ENCODE measurements at places on chromosomes 16 and 17.

GRCh38 chr17:10583834-10584233 is 34.4 kb upstream of the MYH2 start:
- no peak for DNase-seq

GRCh38 chr16:28532940-28533647 is 5.7 kb downstream of the NUPR1 start:
- no peak for DNase-seq

GRCh38 chr17:63996430-63997182 is 1.5 kb upstream of the PRR29 start:
- no peak for DNase-seq

- no peak for DNase-seq
These were observed 28.7 kb upstream of the ABCA6 start for GRCh38 chr17:69170377-69170776.

GRCh38 chr17:33389504-33390135 is 96.5 kb upstream of the ASIC2 start:
- no peak for DNase-seq

GRCh38 chr16:84091460-84091859 is 25.3 kb downstream of the MBTPS1 start:
- DNase-seq: no peak

DNA sequence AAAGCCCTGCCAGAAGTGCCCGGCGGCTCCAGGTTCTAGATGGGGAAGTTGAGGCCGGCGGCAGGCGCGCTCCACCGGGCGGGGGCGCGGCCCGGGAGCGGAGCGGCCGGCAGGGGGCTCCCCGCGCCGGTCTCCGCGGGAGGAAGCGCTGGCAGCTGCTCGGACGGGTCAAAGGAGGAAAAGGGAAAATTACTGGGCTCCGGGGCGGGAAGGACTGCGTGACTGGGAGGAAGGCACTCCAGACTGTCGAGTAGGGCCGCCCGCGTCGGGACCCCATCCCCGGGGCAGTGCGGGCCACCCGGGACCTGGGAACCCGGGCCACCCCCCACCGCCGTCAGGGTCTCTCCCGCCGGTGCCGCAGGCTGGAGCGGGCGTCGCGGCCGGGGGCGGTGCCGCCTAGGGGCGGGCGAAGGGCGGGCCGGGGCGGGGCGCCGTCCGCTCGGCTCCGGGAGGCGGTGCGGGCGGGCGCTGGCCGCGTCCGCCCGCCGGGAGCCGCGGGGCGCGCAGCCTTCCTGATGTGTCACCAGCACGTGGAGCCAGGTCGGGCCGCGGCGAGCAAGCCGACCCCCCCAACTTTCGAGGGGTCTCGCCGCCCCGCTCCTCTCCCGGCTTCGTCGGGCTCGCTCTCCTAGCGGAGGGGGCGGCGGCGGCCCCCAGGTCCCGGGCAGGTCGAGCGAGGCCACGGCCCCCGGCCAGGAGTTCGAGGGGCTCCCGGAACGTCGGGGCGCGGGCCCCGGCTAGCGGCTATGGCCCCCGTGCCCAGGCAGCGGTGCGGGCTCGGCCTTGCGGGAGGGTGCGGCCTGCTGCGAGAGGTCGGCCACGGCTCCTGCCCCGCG is 167.5 kb downstream of the RAB11FIP4 start:
- peak; percentile 63 for DNase-seq

- no peak for DNase-seq
These were observed 6.6 kb downstream of the CDC42EP4 start for GRCh38 chr17:73304971-73305812.

DNA sequence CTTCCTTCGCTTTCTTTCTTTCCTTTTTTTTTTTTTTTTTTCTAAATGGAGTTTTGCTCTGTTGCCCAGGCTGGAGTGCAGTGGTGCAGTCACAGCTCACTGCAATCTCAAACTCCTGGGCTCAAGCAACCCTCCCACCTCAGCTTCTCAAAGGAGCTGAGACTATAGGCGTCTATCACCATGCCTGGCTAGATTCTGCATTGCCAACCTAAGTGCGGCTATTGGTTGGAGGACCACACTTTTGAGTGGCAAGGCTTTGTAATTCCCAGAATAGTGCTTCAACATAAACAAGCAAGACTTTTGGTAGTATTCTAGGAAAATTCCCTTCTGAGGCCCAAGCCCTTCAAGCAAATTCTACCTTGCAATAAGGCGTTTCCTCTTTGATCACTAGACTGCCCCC is 107.8 kb downstream of the YPEL2 start:
- DNase-seq: no peak

DNA sequence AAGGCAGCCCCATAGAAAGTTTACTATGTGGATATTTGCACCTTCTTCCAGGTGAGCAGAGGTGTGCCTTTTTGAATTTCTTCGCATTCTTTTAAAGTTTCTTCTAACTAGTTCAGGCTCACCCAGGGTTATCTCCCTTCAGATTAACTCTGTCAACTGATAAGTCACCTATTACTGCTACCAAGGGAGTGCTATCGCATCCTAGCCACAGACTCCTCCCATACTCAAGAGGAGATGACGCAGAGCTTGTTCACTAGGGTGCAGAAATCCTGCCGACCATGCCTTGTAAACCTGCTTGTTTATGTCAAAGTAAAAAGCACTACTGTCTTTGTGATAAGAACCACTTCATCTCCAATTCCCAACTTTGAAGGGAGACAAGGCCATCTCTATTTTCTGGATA is 390.1 kb downstream of the RBFOX1 start:
- DNase-seq: no peak

DNA sequence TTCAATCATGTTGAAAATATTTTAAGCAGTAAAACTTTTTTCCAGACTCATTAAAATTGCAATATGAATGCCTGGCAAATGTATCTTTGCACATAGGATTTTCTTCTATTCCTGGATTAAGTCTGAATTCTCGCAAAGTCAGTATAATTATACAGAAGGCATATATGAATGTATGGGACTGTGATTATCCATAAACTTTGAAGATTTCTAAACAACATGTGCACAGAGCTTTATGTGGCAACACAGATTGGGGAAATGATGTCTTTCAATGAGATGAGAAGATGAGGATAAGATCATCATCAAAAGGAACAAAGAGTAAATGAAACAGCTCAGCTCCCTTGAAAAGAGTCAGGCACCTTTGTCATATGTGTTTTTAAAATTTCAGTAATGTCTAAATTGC is 635.3 kb downstream of the CDH11 start:
- no peak for DNase-seq

DNA sequence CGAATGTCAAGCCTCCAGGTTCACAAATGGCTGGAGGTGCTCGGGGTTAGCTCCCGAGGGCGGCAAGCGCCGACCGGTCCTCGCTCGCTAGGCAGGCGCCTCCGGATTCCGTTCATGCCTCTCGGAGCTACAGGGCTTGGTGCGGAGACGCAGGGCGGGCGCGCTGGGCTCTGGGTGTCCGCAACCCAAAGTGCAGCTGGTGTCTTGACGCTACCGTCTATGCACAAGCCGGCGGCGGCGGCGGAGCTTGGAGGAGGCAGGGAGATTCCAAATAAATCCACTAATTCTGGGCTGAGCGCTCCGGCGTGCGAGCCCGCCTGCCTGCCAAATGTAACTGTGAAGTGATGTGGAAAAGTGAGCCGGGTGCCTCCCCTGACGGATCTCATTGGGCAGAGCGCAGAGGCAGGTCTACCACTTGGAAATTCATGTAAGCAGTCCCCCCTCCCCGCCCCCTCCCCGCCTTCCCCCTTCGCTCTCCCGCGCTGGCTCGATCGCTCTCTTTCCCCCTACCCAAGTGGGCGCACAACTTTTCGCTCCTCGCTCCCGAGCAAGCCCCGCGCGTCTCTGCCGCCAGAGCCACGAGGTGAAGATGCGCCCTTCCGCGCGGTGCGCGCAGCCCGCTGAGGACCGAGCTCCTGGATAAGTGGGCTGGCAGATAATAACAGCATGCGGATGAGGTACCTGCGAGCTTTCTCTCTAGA is at the start of gene CDH8:
CDH8 (minus strand) TSS at position 338 of the 701 bp plus-strand sequence. CDS start 15,035 bp downstream, outside the sequence.
- no peak for DNase-seq

- no peak for DNase-seq
These were observed 144.0 kb downstream of the SPACA3 start for GRCh38 chr17:33135691-33136090.

- no peak for DNase-seq
These were observed 2.9 kb downstream of the CMC2 start for GRCh38 chr16:81003610-81004460.
